Body of pancreas (tissue), 4 donors: ENCODE measurements at places on chromosomes 6 and 20. TPM values are rescaled to one million over a fixed set of nuclear protein-coding genes. Genes with fewer than 3 reads are reported as not detected.

The MCHR2 gene
- total RNA-seq, result not detected

The INSM1 gene
- 4.3 TPM for total RNA-seq

The GJA10 gene
- total RNA-seq, result not detected

- H3K4me1 ChIP-seq, result peaks cover 5% of the 10 kb centered on the region
- no peaks in the 10 kb centered on the region for H3K27me3 ChIP-seq
- no peak overlapping the region for H3K27ac ChIP-seq
- H3K4me3 ChIP-seq, result no peak overlapping the region
- H3K36me3 ChIP-seq, result no peaks in the 10 kb centered on the region
Measured at GRCh38 chr6:169784821-169785340, 33.5 kb downstream of the ERMARD start.

- H3K4me1 ChIP-seq, result peaks cover 5% of the 10 kb centered on the region
- H3K27ac ChIP-seq, result no peak within 1 kb of the TSS
- no peak within 1 kb of the TSS for H3K4me3 ChIP-seq
- peak; percentile 34 for DNase-seq
- no peaks in the 10 kb centered on the region for H3K36me3 ChIP-seq
Measured at GRCh38 chr6:43644940-43645612, at the start of gene RSPH9. RSPH9 (plus strand) TSS chr6:43645036; CDS start chr6:43645099, 63 bp downstream.

GRCh38 chr20:21395051-21395665, 2.2 kb downstream of the NKX2-4 start:
- H3K27me3 ChIP-seq, result peaks cover 48% of the 10 kb centered on the region
- H3K4me3 ChIP-seq, result no peak overlapping the region
- no peaks in the 10 kb centered on the region for H3K36me3 ChIP-seq
- no peak overlapping the region for H3K27ac ChIP-seq

GRCh38 chr20:52419205-52419604, 227.6 kb upstream of the ZFP64 start:
- no peak overlapping the region for H3K27ac ChIP-seq
- H3K36me3 ChIP-seq, result no peaks in the 10 kb centered on the region
- no peaks in the 10 kb centered on the region for H3K27me3 ChIP-seq
- no peak for DNase-seq
- H3K4me1 ChIP-seq, result no peaks in the 10 kb centered on the region

GRCh38 chr6:34447910-34448309, 18.0 kb upstream of the PACSIN1 start:
- no peaks in the 10 kb centered on the region for H3K36me3 ChIP-seq
- no peaks in the 10 kb centered on the region for H3K4me1 ChIP-seq
- DNase-seq, result no peak
- H3K27me3 ChIP-seq, result no peaks in the 10 kb centered on the region

DNA sequence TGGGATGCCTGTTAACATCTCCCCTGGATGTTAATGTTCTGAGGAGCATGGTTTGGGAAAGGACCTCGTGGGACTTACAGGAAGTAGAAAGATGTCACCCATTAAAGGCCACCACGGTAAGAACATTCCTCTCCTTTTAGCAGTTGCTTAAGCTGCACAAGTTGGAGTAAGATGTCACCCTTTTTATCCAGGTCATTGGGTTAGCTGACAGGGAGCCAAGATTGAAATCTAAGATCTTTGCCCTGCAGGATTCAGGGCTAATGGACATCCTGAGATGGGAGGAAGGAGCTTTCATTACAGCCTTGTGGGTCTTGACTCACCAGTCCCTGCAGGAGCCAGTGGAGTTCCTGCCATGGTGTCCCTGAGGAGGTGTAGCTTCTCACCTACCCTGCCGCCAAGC, 22.1 kb downstream of the PABPC1L start:
- H3K4me3 ChIP-seq, result no peak overlapping the region
- no peak for DNase-seq
- H3K27me3 ChIP-seq, result no peaks in the 10 kb centered on the region
- H3K36me3 ChIP-seq, result no peaks in the 10 kb centered on the region
- no peak overlapping the region for H3K27ac ChIP-seq

GRCh38 chr6:37731888-37732287, 34.2 kb upstream of the MDGA1 start:
- no peaks in the 10 kb centered on the region for H3K36me3 ChIP-seq
- H3K27me3 ChIP-seq, result no peaks in the 10 kb centered on the region
- no peak overlapping the region for H3K27ac ChIP-seq
- H3K4me1 ChIP-seq, result no peaks in the 10 kb centered on the region
- no peak for DNase-seq
- H3K4me3 ChIP-seq, result no peak overlapping the region

DNA sequence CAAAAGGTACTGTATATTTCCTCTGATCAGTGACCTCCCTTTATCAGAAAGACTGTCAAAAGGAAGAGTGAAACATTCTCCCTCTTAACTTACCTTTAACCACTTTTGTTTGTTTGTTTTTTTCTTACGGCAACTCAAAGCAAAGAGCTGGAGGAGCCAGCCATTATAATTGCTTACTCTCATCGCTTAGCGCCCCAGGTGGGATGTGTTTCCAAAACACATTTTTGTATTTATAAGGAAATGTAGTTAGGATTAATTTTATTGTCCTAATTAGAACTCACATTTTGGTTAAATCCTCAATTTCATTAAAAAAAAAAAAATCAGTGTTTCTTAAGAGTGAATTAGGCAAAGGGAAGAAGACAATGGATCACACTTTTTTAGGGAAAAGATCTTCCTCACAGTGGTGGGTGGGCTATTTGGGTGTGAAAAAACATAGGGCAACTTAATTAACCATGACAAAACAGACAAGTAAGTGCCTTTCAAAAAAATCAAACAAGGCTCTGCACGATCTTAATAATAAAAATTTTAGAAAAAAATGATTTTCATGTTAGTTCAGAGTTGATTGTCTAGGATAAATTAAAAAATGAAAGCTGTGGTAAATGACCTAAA, 1.2 kb upstream of the PHACTR2 start:
- H3K27me3 ChIP-seq, result no peaks in the 10 kb centered on the region
- H3K4me3 ChIP-seq, result no peak overlapping the region
- no peaks in the 10 kb centered on the region for H3K36me3 ChIP-seq
